ENCODE measurements at places on chromosomes 5 and 9.

- DNase-seq: no peak
Measured at GRCh38 chr5:139278540-139279274, 14.8 kb upstream of the MATR3 start.

GRCh38 chr9:89881431-89881830, 276.6 kb downstream of the GADD45G start:
- DNase-seq: no peak

DNA sequence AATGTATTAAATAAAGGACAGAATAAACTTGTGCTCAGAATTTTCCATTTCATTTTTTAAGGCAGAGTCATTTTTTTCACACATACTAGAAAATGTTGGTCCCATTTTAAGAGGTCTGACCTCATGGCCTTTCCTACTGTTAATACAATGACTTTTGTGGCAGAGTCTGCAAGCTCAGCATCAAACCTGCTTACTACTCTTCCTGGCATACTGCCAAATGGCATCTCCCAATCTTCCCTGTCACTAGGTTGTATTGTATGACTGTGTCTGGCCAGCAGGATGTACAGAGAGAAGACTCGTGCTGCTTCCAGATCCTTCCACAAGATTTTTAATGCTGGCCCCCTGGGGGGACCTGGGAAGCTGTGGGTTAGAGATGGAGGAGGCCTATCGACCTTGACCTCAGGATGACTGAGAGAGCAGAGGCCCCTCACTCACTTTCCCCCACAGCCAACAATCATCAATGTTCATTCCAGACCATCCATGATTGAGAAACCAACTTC, 64.7 kb downstream of the BARX1 start:
- no peak for DNase-seq

- no peak for DNase-seq
Measured at GRCh38 chr9:36656842-36657241, 84.1 kb downstream of the MELK start.

Measured in foreskin keratinocyte (primary cell).